Renal cortical epithelial cell (primary cell): ENCODE measurements at places on chromosomes 4 and X.

- no peak for DNase-seq
Observed at GRCh38 chr4:67401902-67402301, 143.4 kb downstream of the CENPC start.

DNA sequence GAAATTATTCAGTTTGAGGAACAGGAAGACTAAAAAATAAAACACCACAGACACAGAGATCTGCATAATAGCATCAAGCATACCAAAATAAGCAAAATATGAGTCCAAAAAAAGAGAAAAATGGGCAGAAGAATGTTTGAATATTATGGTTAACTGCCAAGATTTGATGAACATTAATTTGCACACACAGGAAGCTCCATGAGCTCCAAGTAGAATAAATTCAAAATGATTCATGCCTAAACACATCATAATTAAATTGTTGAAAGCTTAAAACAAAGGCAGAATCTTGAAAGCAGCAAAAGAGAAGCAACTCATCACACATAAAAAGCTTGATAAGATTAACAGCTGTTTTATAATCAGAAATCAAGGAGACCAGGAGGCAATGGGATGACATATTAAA lies 156.6 kb upstream of the ARSJ start:
- no peak for DNase-seq

DNA sequence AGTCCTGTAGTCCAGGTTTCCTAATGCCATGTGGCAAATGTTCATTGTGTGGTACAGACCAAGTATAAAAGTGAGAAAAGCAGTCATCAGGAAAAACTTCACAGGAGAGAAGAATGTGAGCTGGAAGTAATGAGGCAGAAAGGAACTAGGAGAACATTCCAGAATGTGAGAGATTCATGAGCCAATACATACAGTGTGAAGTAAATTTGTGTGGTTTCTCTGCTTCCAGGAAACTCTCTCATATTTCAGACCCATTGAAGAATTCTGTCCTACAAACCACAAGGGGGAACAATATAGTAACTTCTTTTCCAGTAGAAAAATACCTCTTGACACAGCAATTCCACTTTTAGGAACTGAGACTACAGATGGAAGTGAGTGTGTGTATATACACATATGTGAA lies 136.5 kb downstream of the RNF150 start:
- peak; percentile 99 for DNase-seq

GRCh38 chrX:68710870-68711576 lies 63.6 kb downstream of the STARD8 start:
- DNase-seq, result peak; percentile 44

- no peak for DNase-seq
Observed at GRCh38 chrX:77960567-77960966, 8.9 kb downstream of the PGAM4 start.

- no peak for DNase-seq
Observed at GRCh38 chr4:5300283-5300682, 249.0 kb downstream of the STK32B start.

DNA sequence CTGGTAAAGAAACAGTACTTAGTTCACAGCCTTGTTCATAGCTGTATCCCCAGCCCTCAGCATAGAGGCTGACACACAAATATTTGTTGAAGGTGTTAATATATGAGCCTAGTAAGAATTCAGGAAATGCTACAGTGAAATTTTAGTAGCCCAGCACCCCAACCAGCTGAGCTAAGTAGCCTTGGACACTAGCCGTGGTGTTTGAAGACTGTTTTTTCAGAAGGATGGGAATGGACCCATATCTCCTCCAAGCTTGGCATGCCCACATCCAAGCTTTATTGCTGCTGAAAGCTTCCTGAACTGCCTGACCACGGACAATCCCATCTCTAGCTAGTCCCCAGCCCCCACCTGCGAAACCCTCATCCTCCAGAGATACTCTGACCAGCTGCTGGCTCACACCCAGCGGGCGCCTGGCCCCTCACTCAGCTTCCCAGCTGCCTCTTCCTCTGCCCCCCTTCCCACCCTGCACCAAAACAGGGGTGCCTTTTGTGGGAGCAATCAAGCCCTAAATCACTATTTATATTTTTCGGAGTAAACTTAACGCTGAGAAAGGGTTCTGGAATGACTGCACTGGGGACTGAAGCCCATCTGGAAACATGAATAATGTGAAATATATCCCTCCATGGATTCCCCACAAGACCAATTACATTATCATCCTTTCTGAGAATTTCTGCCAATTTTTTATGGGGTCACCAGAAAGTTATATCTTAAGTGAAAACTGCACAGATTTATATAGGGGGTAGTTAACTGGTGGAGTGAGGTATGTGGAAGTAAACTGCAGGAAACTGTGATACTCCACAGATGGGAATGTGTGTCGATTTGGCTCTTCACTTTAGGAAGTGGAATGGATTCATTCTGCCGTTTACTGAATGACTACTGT lies 41.1 kb upstream of the CBR4 start:
- DNase-seq, result no peak

- no peak for DNase-seq
Observed at GRCh38 chr4:3709061-3709845, 56.9 kb upstream of the ADRA2C start.

DNA sequence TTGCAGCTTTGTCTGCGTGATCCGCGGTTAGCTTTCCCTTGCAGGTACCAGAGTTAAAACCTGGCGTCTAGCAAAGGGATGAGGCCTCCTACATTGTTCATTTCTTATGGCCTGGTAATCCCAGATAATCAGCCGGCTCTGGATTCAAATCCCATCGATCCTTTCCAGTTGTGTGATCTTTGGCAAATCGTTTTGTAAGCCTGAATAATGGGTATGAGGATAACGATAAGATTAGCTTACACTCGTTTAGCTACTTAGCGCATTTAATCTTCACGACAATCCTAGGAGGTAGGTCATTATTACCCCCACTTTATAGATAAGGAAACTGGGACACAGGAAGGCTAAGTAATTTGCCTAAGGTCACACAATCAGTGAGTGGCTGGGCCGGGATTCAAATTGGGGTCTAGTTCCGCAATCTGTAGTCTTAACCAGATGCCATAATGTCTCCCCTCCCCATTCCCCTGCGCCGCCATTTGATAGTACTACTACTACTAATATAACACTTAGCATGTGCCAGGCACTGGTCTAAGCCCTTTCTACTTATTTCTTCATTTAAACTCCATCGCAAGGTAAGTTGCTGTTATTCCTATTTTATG lies 1.7 kb upstream of the UBA1 start:
- no peak for DNase-seq

GRCh38 chr4:71648448-71648847 lies 135.4 kb downstream of the GC start:
- peak; percentile 29 for DNase-seq

GRCh38 chr4:74395633-74396032 lies 30.7 kb downstream of the EREG start:
- no peak for DNase-seq

DNA sequence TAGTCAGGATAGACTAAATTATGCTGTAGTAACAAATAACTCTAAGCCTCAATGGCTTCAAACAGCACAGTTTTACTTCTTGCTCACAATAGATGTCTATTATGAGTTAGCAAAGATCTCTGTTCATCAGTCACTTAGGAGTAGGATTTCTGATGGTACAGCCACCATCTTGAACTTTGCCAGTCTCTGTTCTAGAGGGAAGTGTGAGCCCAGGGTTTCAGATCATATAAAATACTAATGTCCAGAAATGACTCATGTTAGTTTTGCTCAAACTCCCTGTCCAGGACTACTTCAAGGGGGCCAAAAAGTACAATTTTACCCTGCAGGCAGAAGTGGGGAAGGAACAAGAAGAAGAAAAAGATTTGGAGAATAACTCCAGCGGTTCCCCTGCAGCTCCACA lies 77.1 kb upstream of the LSM6 start:
- DNase-seq, result no peak

DNA sequence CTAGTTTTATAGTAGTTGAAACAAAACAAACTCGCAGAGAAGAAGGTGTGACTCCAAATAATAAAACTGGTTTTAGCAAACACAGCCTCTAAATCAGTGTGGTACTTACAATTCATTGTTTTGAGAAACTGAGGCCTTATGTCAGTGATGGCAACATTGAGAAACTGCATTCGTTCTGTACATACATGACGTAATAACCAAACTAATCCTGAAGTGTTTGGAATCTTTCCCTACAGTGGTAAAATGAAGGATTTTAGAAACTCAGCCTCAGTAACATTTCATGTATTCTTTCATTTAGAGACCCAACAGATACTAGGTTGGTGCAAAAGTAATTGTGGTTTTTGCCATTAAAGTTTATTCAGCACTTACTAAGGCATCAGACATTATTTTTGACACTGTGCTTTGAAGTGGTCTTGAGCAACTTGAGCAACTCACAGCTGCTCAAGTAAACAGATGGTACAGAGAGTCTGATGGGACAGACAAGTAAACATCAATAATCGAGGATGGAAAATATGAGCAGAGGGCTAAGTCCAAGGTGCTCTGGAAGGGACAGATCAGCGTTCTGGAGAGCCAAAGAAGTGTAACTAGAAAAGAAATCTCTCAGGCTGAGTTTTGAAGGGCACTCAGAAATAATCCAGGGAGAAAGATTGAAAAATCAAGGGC lies 390.8 kb upstream of the BOD1L1 start:
- no peak for DNase-seq

DNA sequence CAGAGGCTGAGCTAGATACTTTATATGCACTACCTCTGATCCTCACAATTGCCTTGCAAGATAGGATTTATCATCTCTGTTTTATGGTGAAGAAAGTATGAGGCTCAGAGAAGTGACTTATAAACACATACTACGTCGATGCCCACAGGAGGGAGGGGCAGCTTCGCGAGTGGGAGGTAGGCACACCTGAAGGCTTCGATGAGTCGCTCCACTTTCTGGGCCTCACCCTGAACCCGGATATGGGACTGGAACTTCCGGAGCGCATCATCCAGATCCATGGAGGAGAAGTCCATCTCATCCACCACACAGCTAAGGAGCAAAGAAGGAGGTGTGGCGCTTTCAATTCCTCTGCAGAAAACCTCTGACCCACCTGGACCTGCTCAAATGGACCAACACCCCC lies 22.9 kb upstream of the KDM5C start:
- no peak for DNase-seq

DNA sequence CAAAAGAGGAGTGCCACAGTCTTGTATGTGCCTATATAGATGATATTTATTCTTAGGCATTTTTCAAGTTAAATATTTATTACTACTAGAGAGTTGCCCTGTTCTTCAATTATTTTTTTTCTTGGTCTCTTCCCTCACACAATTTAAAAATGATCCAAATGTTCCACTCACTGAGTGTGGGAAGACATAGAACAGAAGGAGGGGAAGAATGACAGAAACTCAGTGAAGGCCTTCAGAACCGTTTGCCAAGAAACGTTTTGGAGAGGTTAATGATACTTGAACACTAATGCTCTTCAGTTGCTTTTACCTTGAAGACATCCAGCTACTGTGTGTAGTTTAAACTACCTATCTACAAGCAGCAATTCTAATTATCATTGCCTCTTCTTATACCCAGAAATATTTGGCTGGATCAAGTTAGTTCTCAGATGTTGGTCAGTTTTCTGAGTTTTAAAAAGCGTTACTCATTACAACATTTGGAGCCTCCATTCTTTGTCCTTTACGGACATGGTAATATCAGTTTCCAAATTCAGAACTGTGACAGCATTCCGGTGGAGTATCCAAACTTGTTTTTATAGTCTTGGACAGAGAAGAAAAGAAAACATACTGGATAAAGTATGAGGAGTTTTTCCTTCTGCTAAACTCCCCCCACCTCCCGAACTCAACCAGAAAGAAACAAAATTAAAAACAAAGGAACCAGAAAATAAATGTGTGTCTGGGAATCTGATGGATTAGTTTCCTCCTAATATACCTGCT lies 389.7 kb downstream of the SPRY1 start:
- DNase-seq, result no peak

DNA sequence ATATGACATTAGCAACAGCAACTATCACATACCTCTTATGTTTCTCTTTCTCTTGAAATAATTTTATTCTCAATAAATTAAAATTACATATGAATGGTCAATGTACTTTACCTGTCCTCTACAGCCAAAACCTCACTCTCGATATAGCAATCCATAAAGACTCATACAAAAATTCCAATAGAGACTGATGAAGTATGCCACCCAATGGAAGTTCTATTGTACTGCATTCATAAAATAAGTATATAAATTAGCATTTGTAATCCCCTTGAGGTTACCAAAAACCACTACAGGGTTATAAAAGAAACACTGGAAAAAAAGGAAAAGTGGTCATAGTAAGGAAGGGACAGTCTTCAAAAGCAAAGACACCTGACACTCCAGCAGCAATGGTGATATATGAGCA lies 32.8 kb downstream of the CLDN2 start:
- peak; percentile 35 for DNase-seq

- DNase-seq, result peak; percentile 47
Observed at GRCh38 chrX:135484641-135485289, 35.7 kb upstream of the INTS6L start.

GRCh38 chrX:22575161-22575845 lies 302.6 kb downstream of the CBLL2 start:
- DNase-seq, result no peak

GRCh38 chr4:179112441-179113170 lies 1670.4 kb upstream of the AGA start:
- no peak for DNase-seq

- peak; percentile 48 for DNase-seq
Observed at GRCh38 chrX:20693078-20693477, 426.4 kb upstream of the RPS6KA3 start.

GRCh38 chr4:1714303-1715001 lies 2.3 kb upstream of the SLBP start:
- DNase-seq, result peak; percentile 50
